Fibroblast of skin of right quadriceps (primary cell): ENCODE measurements at places on chromosomes 3 and 15.

DNA sequence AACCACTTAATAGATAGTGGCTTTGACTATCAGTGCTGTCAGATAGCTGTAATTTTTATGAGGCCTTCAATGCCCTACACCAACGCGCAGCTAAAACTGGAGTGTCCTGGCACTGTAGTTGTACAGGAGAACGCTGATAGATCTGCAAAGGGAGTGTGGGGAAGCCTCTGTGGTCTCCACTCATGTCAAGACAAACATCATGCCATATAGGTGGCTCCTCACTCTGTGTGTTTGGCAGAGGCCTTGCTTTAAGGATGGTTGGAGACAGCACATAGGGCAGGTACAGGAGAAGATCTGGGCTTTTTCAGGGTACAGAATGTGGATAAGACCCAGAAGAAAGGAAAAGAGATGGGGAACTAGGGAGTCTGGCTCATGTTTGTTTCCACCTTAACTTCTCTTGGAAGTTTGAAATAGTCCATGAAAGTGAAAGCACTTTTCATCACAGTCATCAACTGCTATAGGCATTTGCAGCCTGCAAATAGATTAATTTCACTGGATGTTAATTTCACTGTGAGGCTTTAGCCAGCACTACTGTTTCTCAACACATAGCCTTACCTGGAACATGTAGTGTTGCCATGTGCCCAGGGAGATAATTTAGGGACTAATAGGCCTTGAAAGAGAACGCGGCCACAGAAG lies 425.8 kb upstream of the TBL1XR1 start:
- no peak for DNase-seq

DNA sequence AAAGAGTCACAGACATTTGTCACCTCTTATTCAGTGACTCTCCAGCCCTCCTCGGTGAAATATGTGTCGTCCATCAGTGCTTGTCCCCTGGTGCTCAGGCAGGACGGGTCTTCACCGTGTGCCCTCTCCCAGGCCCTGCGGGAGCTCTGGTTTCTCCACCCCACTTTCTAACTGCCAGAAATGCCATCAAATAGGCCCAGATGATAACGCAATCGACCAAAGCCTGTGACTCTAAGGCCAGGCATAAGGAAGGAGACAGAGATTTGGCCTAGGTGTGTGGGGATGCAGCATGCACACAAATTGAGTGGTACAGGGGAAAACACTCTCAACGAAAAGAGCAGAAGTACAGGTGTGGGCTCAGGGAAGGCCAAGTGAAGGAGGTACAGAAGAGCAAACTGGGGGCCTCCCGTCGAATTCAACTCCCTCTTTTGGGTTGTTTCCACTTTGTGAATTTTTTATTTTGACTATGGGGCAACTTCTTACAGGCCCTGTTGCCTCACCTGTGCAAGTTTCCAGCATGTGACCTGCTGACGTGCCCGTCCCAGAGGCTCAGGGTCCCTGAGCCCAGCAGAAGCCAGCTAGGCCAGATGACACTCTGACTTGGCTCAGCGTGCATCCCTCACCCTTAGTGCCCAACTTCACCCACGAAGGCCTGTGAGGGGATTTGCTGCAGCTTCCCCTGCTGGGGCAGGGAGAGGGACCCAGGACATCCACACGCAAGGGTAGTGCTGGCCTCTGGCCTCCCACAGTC lies 4.7 kb downstream of the NUP210 start:
- DNase-seq = no peak

DNA sequence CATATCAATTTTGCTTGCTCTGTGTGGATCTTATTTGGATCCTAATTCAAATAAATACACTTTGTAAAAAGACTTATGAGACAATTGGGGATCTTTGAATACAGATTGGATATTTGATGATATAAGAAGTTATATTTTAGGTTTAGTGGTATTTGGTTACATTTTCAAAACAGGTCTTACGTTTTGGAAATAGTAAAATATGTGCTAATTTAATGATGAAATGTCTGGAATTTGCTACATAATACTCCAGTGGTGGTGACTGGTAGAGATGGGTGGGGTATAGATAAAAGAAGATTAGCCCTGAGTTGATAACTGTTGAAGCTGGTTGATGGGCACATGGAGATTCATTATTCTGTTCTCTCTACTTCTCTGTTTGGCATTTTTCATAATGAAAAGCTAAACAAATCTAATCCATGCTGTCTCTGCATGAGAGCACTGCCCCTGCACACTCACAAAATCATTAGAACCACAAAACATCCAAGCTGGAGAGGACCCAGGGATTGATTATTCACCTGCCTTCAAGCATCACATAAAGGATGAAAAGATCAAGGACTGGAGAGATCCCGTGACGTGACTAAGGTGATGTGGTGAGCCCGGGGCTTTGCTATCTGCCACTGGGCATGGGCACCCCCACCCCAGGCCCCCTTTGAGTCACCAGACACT lies 58.9 kb downstream of the TLE3 start:
- no peak for DNase-seq

- no peak for DNase-seq
Observed at GRCh38 chr3:187445356-187445755, 77.2 kb downstream of the RTP4 start.

DNA sequence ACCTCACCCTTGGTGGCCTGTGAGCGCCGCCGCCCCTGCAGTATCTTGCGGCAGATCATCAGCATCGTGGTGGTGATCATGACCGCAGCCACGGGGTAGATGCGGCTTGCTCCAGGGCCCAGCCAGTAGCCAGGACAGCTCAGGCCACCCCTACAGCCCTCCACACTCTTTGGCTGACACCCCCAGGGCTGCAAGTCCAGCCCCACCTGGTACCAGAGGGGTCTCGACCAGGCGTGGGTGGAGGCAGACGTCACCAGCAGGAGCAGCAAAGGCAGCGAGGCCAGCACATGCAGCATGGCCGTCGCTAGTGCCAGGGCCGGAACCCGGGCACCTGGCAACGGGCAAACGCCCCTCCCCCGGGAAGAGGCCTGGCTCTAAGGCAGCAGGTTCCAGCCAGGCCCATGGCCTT lies at the start of gene TMEM89:
TSS of gene TMEM89 (minus strand) at position 309 of the 409 bp plus-strand sequence. CDS start at position 296, 13 bp downstream.
- DNase-seq = no peak

DNA sequence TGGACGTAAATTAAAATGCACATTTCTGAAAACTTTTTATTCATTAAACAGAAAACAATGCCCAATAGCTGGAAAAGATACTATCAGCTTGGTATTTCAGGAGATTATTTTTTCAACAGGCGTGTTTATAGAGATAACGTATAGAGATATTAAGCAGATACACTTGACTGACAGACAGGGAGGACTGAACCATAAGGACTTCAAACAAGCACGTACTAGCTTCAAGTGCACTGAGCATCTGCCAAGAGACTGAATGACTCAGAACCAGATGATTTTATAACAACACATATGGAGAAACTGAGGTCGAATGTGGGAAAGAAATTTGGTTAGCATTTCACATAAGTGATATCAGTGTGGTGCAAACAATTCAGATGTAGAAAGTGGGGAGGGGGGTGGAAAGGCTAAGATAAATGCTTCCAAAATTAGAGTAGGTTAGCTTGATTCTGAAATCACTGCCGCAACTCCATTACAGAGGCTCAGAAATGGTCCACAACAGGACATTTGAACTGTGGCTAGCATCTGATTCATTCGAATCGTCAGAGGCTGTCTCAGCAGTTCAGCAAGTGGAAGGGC lies 103.5 kb downstream of the SEMA6D start:
- DNase-seq = peak; percentile 69

DNA sequence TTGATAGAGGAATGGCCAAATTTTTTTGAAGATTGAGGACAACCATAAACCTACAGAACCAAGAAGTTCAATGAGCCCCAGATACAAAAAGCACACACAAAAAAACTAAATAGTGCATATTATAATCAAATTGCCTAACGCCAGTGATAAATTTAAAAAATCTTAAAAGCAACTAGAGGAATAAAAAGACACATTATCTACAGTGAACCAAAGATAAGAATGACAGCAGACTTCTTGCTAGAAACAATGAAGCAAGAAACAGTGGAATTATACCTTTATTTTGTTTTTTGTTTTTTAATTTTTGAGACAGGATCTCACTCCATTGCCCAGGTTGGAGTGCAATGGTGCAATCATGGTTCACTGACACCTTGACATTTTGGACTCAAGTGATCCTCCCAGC lies 9.9 kb upstream of the SAMD7 start:
- no peak for DNase-seq

DNA sequence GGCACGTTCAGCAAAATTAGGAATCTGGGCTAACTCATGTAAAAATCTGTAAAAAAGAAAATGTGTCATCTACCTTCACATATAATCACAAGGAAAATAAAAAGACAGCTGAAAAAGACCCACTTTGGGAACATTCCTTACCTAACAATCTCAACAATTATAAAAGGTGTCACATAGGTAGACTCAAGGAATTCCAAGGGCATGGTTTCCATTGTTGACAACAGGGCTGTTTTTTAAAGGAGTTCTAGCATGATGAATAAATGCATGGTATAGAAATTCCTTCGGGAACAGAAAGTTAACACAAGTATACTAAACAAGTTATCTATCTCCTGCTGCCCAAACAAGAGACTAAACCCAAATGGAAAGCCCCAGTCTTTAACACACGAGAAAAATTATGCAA lies 184.2 kb downstream of the GREM1 start:
- no peak for DNase-seq

- DNase-seq = no peak
Observed at GRCh38 chr15:31283043-31283442, 43.6 kb upstream of the KLF13 start.

DNA sequence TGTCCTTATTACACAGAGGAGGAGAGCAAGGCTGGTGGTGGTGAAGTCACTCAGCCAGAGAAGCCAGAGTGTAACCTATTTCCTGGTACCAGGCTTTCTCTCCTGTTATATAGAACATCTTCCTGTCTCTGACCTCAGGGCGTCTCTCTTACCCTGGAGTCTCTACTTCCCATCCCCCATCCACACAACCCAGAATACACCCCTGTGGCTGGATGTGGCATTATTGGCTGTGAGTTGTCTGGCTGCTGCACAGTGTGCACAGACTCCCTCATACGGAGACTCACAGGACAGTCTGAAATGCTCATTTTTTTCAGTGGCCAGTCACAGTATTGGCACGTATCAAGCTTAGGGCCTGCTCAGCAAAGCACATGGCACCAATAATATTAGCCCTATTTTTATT lies 8.6 kb downstream of the PODXL2 start:
- DNase-seq = peak; percentile 20

GRCh38 chr15:79962178-79962577 lies 8.8 kb downstream of the BCL2A1 start:
- no peak for DNase-seq

GRCh38 chr15:86555098-86555497 lies 475.4 kb downstream of the AGBL1 start:
- DNase-seq = no peak

GRCh38 chr15:96521386-96521785 lies 190.9 kb downstream of the NR2F2 start:
- no peak for DNase-seq

DNA sequence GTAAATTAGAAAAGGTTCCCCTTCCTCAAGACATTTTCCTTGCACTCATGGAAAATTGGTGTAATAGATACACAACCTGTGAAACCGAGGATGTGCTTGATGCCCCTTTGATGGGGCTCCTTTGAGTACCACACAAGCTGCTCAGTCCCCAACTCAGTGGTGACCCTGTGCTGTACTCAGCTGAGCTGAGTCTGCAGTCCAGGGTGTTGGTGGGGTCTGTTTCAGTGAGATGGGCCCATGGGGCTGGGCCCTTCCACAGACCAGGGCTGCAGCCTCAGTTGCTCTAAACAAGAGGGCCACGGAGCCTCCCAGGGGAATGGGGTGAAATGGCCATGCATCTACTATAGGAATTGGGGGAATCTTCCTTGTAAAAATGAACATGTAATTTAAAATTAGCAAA lies 39.3 kb downstream of the KY start:
- no peak for DNase-seq

DNA sequence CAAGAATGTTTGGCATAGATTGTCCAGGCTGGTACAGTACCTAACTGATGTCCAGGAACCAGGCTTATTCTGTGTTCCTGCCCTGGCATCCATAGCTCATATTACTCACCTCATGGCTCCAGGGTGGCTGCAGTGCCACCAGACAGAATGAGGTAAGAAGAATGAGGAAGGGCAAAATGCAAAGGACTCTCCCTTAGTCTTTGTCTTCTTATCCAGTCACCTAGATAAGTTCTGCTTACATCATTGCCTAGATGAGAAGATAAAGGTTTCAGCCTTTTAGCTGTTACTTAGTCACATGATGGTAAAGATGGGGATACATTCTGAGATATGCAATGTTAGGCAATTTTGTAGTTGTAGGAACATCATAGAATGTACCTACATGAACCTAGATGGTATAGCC lies 45.8 kb downstream of the CHP1 start:
- no peak for DNase-seq

- no peak for DNase-seq
Observed at GRCh38 chr3:57826952-57827723, 71.0 kb downstream of the SLMAP start.

- peak; percentile 37 for DNase-seq
Observed at GRCh38 chr15:80609512-80609946, 85.6 kb upstream of the ABHD17C start.

GRCh38 chr3:167203062-167203461 lies 177.0 kb downstream of the ZBBX start:
- DNase-seq = no peak

DNA sequence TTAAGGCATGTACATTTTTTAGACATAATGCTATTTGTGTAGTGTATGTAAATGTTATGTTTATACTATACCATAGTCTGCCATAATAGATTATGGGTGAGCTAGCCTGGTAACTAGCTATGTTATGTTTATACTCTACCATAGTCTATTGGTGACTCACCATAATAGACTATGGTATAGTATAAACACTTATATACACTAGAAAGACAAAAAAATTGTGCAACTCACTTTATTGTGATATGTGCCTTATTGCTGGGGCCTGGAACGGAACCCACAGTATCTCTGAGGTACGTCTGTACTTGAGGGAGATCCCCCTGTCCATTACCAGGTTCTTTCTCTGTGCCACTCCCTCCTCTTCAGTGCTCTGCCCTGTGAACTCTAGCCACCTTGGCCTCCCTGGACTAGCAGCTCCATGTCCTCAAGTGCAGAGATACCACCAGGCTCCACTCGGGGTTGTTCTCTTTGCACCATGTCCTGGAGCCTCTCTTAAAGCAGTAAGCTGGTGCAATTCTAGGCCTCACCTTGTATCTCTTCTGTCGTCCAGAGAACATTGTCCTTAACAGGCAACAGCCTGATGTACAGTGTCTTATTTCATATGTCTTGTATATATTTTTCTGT lies 60.8 kb upstream of the PXYLP1 start:
- DNase-seq = no peak

DNA sequence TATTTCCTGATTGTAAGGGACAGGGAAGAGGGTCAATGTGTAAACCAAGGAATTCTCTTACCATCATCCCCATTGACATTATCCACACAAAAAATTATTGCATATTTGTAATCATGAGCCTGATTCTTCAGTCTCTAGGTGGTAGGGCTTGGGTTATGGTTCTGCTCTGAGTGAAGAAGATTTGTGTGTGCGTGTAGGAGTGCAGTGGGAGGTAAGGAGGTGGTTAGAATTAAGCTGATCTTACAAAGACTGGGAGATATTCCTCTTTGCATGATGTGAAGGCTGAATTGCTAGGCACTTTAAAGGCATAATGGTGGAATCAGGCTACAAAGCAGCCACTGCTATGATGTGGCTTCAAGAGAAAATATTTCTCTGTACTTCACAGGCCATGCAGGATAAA lies 23.0 kb upstream of the MINDY4B start:
- DNase-seq = no peak
